ENCODE measurements at places on chromosomes 7 and 10.

- DNase-seq, result no peak
Observed at GRCh38 chr10:93751832-93752231, 5.9 kb upstream of the LGI1 start.

GRCh38 chr10:31647861-31648260, 280.8 kb downstream of the ARHGAP12 start:
- no peak for DNase-seq

- no peak for DNase-seq
Observed at GRCh38 chr10:37675449-37675848, 182.0 kb downstream of the ZNF248 start.

GRCh38 chr7:92425311-92425947, 21.9 kb upstream of the GATAD1 start:
- DNase-seq, result no peak

GRCh38 chr10:77349226-77349625, 288.4 kb downstream of the KCNMA1 start:
- no peak for DNase-seq

DNA sequence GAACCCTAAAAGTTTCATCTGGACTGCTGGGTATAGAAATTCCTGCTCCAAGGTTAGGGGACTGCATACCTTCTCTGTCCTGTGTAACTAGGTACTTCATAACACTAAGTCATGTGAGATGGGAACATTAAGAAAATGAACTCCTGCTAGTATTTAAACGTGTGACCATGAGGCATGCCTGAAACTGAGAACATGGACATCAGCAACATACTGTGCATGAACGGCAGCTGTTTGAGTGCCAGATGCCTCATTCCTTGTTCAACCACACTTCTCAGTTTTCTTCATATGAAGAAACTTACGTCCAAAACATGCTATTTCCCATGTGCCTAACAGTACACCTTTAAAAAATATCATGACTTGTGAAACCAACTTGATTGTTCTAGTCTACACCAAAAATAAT, 88.5 kb downstream of the CREM start:
- DNase-seq, result no peak

DNA sequence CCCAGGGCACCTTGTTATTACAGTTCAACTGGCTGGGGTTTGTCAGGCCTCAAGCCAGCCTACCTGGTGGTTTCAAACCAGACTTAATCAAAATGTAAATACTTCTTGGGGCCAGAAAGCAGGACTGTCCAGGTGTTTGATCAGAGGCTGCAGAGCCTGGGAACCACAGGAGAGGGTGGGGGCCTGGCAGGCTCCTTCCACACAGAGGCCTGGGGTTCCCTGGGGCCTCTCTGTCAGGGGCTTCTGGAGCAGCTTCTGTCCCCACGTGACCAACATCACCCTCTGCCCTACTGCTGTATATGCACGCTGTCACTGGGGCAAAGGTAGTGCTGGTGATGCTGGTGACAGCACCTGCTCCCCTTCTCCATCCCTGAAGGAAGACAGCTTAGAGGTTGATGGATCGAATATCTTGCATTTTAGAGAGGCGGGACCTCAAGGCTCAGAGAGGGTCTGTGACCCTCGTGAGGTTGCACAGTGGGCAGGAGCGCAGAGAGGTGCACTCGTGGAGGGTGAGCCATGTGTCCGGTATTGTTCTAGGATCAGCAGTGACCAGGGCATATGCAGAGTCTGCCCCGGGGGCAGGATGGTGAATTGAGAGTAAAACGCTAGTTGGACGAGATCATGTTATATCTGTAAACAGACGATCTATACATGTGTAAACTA, 95.4 kb downstream of the GRK5 start:
- DNase-seq, result no peak

DNA sequence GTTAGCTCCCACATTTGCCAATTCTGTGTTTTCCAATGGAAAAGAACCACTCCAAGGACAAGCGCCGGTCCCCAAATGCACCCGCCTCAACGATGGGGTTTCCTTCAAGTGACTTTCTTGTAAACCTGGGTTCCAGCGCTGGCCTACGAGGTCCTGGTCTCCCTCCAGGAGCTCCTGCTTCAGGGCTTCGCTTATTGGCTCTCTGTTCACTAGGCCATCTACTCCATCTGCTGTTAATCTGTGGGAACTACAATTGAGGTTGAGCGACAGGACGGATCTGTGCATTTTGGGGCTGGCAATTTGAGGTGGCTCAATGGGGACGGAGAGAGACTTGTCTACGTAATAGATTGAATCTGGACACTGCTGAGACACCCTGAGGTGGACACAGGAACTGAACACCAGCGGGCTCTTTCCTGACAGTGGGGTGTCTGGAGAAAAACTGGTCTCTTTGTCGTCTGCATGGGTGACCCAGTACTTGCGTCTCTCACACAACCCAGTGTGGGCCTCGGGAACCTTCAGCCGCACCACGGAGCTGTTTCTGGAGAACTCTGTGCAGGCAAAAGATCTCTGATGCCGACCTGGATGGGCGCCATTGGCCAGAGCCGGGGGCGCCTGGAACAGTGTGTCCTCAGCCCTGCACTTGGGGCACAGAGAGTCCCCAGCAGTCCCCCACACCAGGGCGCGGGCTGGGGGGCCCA, 115.9 kb upstream of the ADAM12 start:
- no peak for DNase-seq

DNA sequence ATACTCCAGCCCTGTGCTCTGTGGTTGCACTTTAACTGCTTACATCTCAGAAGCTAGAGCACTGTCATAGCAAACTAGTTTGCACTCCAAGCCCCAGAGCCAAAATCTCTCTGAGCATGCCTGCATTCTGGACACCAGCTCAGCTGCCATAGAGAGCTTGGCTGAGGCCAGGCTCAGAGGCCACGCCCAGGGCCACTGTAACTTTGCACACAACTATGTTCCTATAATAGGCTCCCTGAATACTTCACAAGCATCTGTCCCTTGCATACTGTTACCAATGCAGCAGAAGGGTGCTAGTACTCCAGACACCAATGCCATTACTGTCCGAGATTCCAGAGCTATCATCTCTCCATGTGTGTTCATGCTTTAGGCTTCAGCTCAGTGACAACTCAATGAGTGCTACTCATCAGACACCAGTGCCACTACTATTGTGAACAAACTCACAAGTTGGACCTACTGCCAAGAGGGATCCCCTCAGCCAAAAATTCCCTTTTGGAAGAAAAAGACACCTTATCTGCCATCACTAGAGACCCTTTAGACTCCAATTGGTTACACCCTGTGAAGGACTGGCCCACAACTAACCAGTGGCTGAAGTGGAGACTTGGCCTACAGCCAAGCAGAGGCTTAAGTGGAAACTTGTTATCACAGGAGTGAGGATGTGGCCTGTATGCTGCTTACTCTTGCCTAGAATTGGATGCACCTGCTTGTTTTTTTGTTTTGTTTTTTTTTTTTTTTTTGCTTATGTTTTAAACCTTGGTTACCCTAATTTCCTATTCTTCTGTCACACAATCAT, 211.6 kb upstream of the MAGI2 start:
- DNase-seq, result no peak

DNA sequence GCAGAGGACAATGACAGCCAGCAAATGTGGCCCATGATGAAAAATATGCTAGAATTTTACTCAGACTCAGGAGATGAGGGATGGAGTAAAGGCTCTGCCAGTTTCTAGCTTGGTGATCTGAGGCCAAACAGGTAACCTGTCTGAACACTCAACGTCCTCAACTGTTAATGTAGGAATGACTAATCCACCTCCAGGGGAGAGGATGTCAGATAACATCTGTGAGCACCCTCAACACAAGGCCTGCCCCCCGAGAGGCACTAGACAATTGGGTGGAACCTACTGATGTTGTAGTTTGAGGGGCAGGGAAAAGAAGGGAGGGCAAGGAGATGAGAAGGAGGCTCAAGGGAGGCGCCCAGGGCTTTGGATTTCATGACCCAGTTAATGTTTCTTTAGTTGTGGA, 445.1 kb downstream of the PLXNA4 start:
- DNase-seq, result no peak

DNA sequence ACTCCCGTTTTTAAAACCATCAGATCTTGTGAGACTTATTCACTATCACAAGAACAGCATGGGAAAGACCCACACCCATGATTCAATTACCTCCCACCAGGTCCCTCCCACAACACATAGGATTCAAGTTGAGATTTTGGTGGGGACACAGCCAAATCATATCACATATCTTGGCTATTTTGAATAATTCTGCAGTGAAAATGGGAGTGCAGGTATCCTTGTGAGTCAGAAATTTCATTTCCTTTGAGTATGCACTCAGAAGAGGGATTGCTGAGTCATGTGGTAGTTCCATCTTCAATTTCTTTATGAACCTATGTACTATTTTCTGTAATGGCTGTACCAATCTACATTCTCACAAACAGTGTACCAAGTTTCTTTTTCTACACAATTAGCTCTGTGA, 125.8 kb downstream of the ANKRD7 start:
- DNase-seq, result no peak

Measured in pulmonary artery endothelial cell (primary cell).